ENCODE measurements at places on chromosomes 1 and 21.
A peak's percentile ranks its signal among the peaks of the same experiment; 100 is the strongest.

- DNase-seq, result no peak
Measured at GRCh38 chr1:95701450-95702173, 467.6 kb downstream of the RWDD3 start.

- no peak for DNase-seq
Measured at GRCh38 chr21:35041122-35041521, 8.0 kb downstream of the RUNX1 start.

- DNase-seq, result peak; percentile 39
Measured at GRCh38 chr1:111505641-111506119, 2.2 kb upstream of the ADORA3 start.

DNA sequence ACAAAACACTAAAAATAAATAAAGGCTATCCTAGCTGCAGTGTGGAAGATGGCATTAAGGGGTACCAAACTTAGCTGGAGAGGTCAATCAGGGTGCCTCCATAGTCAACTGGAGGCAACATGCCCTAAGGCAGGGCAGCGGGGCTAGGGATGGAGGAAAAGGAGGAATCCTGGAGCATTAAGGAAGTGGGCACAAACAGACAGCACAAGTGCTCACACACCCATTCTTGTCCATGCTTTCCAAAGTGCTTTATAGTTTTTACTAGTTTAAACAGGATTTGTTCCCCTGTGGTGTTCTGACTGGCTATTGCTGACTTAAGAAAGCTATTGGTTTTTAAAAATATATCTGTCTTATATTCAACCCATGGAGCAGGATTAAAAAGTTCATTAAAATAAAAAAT lies 33.3 kb downstream of the TCEANC2 start:
- no peak for DNase-seq

GRCh38 chr1:166924823-166925541 lies 48.9 kb upstream of the TADA1 start:
- no peak for DNase-seq

GRCh38 chr1:201783572-201783971 lies 45.4 kb upstream of the IPO9 start:
- DNase-seq, result no peak

DNA sequence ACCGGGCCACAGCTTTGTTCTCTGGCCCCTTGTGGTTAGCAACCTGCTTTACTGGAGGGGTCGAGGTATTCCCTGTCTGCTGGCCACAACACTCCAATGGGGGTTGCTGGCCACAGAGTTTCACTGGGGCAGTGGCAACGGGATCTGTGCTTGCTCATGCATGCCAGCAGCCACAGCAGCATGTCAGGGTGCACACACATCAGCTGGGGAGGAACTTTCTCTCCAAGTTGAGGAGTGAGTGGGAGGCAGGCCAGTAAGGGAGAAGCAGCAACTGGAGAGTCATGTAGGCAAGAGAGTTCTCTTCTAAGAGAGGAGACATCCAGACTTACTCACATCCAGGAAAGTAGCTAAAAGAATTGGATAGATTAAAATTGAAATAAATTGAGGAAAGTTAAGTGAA lies 38.0 kb downstream of the SAMD13 start:
- no peak for DNase-seq

DNA sequence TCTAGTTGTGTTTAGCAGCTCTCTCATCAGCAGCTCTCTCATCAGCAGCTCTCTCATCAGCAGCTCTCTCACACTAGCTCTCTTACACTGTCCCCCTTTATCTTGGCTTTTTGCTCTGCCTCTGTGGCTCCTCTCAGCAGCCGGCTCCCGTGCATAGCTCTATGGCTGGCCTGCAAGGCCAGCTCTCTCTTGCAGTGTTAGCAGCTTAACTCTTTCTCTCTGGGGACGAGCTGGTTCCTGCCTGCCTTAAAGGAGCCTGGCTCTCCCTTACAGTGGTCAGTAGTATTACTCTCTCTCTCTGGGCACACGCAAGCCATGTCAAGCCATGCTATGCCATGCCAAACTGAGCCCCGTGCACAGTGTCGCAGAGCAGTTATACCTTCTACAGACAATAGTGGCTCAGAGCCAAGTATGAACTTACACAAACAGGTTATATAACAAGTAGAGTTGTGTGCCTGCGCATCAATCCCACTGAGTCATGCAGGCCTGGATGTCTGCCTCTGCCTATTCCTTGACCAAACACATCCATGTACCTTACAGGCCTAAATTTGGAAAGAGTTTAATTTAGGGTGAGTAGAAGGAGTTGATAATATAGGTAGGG lies 295.9 kb downstream of the TPR start:
- DNase-seq, result no peak

GRCh38 chr1:197910120-197910991 lies 6.8 kb upstream of the LHX9 start:
- DNase-seq, result no peak

DNA sequence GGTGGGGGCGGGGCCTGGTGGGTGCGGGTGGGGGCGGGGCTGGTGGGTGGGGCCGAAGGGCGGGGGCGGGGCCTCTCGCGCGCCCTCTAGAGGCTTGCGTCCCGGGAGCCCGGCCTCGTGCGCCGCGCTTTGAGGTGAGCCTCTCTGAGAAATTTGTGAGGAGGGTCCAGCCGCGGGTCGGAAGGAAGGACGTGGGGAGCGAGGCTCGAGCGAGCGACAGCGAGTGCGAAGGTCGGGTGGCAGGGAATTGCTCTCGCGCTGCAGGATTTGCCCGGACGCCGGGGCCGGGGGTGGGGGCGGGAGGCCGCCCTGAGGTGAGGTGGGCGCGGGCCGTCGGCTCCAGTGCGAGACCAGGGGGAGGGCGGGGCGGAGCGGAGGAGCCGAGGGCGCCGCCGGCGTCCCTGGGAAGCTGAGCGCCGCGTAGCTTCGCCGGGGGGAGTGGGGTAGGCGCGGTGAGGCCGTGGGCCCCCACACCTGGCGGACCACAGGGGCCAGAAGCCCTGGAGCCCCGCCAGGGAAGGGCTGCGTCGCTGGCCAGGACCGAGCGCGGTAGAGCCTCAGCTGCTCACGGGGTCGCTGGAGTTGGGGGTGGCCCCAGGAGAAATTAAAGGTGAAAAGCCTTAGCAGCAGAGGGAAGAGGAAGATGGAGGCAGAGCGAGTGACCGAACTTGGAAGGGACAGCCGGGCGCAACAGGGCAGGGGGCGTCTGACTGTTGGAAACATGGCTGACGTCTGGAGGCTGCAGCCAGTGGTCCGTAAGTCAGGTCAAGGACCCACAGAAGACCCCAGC lies 754 bp upstream of the LSS start:
- no peak for DNase-seq

- DNase-seq, result no peak
Measured at GRCh38 chr1:4006676-4007374, 106.8 kb upstream of the C1orf174 start.

- no peak for DNase-seq
Measured at GRCh38 chr1:69706473-69706872, 138.8 kb downstream of the LRRC7 start.

DNA sequence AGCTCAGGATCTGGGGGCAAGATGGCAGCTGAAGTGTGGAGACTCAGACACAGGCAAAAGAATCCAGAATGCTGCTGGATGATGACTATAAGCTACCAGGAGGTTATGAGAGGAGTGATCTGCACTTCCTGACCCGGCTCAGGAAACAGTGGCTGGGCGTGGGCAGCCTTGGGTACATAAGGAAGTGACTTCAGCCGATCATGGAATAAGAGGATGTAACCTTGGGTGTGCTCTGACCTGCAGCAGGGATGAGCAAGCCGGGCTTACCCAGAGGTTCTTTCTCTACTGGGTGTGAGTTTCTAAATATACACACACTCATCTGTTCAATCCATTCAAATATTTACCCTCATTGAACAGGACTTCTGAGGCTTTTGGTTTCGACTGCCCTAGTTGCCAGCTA lies 62.7 kb downstream of the CD34 start:
- peak; percentile 64 for DNase-seq

- DNase-seq, result no peak
Measured at GRCh38 chr1:30414086-30414850, 309.1 kb downstream of the MATN1 start.

GRCh38 chr1:159925719-159926078 lies 392 bp upstream of the TAGLN2 start:
- DNase-seq, result no peak
